ENCODE measurements at places on chromosomes 1 and 21.

GRCh38 chr1:183275322-183275721 lies 89.3 kb downstream of the LAMC2 start:
- no peak for DNase-seq

DNA sequence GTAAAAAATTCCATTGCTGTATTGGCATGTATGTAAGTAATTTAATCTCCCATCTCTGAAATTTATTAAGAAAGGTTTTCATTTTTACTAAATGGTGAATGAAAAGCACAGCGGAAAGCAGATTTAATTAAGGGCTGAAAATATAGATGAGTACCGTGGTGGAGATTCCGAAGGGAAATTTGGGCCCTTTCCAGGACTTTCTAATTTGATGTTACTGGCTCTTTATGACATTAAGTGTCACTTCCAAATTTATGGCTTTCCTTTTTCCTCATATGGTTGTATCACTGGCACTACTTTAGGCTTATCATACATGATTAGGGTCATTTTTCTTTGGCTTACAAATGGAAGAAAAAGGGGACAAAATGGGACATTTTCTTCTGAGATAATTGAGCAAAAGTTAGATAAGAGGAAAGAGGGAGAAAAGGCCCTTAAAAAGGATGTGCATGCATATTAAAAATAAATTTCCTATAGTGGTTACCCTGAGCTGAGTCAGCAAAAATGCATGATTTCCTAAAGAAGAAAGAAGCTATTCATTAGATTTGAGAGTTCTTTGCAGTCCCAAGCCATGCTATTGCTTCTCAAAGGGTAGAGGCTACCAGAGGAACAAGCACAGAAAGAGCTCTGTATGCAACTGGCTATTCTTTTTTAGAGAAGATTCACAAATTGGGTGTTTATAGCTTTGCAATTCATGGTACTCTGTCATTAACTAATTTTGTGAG lies 74.9 kb upstream of the CNIH3 start:
- DNase-seq, result no peak

GRCh38 chr1:232287676-232288569 lies 342.0 kb downstream of the SIPA1L2 start:
- DNase-seq, result no peak

DNA sequence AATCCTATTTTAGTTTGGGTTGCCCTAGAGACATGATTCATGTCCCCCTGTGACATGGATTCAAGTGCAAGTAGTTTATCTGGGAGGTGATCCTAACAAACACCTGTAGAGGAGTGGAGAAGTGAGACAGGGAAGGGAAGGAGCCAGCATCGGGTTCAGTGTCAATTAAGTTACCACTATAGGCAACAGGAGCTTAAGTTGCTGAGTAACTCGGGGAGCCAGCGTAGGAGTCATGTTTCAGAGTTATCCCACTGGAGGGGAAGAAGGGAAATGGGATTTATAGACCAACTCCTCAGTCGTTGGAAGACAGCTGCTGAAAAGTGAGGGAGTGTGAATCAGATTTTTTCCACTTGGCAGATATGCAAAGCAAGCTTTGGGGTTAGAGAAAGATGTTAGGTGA lies 54.9 kb downstream of the SLC30A7 start:
- no peak for DNase-seq

GRCh38 chr1:1598720-1599029 lies 1.3 kb downstream of the FNDC10 start:
- DNase-seq, result no peak

GRCh38 chr1:91402023-91402422 lies 2.6 kb downstream of the HFM1 start:
- no peak for DNase-seq

DNA sequence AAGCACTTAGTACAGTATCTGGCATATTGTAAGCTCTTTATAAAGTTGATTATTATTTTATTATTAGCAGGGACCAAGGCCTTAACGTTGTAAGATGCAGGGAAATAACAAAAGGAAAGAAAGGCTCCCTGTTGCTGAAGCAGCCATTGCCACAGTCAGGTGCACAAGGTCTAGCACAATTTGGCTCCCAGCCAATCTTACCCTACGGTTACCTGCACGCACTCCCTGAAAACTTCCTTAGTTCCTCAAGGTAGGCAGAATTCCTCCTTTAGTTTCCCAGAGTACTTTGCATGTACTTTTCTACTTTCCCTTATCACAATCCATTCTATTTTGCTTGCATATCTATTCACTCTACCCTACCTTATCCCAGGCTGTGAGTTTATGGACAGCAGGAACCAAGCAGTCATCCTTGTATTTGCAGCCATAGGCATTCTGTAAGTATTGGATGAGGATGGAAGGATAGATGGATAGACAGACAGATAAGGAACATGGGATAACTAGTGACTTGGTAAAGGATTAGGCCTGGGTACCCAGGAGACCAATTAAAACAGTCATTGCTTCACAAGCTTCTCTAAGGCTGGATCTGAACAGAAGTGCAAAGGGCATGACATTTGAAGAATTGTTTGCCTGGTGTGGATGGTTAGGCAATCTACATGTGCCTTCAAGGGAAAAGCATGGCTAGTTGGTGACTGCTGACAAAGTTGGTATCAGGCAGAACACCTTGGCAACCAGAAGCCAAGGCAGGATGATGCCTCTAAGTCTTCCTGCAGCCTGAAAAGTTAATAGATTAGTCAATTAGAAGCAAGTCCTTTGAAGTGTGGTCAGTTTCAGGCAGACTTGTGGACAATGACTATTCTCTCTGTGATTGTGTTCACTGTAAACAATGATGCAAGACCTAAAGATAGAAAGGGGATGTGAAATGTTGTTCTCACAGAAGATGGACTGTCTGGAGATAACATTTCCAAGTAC lies 20.8 kb upstream of the JAK1 start:
- DNase-seq, result no peak

GRCh38 chr21:36976882-36977651 lies 10.6 kb upstream of the HLCS start:
- DNase-seq, result no peak

DNA sequence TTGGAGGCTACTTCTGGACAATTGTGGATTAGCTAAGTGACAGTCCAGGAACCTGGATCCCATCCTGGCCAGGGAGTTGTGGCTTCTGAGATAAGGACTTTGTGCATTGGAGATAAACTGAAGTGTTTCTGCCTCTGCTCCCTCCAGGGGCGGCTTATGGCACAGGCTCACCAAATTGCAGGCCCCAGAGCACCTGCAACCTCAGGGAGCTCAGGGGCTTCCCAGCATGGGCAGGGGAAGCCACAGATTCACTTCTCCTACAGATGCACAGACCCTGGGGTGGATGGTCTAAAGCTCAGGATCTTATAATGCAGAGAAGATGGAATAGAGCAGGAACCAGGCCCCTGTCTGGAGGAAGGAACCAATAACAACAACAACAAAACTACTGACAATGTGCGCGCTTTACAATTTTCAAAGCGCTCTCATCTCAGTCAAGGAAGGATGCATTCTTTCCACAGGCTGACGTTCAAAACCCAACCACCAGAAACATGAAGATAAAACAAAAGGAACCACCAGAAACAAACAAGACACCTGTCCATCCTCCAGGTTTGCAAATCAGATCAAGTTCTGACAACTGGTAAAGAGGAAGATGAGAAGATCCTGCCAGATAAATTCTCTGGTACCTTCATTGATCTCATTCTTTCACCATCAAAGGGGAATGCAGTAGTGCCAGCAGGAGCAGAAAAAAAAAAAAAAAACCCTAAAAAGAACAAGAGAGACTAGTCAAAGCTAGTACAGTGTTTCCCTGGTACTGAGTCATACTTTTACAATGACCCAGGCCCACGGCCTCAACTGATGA lies 121.0 kb upstream of the IRF2BP2 start:
- DNase-seq, result peak; percentile 29

GRCh38 chr1:31701091-31701736 lies 2.6 kb downstream of the COL16A1 start:
- DNase-seq, result no peak

- DNase-seq, result no peak
Observed at GRCh38 chr1:213972141-213972540, 15.6 kb upstream of the PROX1 start.

- no peak for DNase-seq
Observed at GRCh38 chr1:178774263-178774662, 49.2 kb downstream of the RALGPS2 start.

- DNase-seq, result no peak
Observed at GRCh38 chr21:44708213-44708865, 3.0 kb downstream of the TSPEAR start.

DNA sequence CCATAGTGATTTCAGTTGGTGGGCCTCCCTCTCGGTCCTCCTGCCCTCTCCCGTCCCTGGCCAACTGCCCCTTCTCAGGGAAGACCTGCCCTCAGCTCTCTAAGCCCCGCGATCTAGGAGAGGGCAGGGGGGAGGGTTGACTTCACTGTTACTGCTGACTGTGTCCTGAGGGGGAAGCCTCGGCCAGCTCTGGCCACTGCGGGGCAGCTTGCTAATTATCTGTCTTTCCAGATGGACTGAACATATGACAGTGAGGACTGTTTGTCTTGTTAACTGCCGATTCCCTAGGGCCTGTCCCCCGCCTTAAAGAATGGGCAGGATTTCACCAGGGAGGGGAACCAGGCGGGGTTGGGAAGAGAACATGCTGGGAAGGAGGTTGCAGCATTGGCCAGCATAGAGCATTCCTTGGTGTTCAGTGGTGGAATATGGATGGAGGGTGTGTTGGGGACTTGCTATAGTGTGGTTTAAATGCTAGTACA lies 22.9 kb downstream of the NIPAL3 start:
- no peak for DNase-seq

GRCh38 chr21:38459490-38459889 lies 38.8 kb downstream of the ERG start:
- no peak for DNase-seq

DNA sequence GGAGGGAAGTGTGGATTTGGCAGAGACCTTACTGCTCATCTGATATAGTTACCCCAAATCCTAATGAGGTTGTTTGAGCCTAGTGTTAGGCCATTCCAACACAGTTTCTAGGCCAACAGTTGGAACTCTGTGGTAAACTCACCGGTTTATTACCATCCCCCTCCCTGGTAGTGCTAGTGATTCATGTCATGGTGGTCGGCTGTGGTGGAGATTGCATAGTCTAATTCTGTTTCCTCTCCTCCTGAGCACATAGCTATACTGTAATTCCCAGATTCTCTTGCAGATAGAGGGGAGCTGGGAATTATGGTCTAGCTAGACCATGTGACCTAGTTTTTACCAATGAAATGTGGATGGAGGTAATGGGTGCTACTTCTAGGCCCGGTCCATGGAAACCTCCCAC lies 123.7 kb upstream of the KIF26B start:
- DNase-seq, result no peak

DNA sequence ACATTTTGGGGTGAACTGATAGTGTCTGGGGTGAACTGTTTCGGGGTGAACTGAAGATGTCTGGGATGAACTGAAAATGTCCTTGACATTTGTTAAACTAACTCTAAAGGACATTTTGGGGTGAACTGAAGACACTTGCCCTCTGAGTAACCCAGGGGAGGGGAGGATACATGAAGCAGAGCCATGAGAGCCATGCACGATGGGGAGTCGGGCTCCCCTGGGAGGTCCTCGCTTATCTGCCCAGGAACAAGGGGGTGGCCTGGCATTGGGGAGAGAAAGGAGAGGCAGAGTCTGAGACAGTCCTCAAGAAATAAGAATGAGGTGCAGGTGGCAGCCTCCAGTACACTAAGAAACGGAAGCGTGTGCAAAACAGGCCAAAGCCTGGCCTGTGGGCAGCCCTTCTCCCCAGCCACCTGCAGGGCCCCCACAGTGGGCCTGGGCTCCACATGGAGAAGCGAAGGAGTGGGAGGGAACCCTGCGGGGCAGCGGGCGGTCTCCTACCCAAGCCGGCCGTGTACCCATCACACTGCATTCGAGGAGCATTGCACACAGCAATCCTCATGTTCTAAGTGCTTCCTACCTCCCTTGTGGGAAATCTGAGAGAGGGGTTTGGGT lies 24.2 kb downstream of the RSPH1 start:
- DNase-seq, result no peak

GRCh38 chr21:37208056-37208721 lies 58.9 kb downstream of the VPS26C start:
- DNase-seq, result peak; percentile 62

DNA sequence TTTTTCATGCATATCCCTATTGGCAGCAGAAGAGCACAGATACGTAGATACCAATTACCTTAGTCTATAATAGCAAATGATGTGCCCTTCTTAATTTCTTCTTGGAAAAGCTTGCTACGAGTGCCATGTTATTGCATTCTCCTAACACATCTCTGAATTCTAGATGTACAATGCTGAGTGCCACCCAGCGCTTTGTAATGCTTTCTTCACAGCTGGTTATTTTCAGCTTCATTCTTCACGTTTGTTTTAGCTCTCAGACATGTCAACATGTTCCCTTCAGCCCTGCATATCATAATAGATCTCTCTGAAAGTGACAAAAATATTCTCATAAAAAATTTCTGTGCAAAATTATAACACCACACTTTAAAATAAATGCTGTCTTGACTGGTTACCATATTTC lies 981.2 kb downstream of the TTLL7 start:
- no peak for DNase-seq

- DNase-seq, result no peak
Observed at GRCh38 chr1:76892675-76893074, 25.4 kb downstream of the ST6GALNAC5 start.

DNA sequence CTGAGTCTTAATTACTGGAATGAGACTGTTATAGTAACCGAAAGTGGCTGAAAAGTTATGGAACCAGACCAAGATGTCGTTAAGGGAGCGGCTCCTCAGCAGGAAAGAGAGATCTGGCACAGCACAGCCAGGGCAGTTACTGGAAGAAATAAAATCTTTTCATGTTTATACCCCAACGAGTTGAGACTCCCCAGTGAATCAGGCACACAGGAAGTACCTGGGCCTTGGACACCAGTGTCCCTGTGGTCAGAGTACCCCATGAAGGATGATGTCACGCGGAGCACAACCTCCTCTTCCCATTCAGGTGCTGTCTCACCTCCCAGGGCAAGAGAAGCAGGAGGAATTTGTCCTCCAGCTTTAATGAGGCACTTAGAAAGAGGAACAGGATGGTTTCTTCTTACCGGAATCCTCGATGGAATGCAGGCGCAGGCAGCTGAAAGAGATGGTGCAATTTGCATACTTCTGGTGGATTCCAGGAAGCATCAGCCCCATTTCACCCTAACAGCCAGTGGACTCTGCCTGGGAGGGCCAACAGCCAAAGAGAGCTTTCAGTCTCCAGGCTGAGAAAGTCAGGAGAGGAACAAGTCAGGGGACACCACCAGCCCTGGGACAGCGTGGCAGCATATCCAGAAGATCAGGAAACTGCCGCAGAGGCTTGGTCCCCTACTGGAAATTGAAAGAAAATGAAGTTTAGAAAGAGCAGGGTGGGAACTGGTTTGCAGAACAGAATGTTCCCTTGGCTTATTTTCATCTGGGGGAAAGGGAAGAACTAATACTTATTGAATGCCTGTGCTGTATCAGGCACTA lies 35.9 kb upstream of the CTTNBP2NL start:
- DNase-seq, result no peak

DNA sequence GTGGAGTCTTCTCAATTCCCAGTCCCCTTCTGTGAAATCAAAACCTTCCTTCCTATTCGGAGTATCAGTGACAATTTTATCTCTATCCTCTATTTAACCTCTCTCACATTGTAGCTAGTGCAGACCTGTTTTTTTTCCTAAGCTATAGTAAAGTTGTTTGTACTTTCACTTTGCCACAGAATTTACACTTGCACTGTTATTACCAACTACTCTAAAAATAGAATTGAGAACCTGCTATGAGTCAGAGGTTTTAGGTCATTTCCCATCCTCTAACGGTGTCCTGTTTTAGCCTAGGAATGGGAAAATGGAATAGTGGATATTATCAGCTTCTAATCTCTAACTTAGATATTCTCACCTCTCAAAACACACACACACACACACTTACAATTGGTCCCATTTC lies 862.7 kb downstream of the NCAM2 start:
- DNase-seq, result no peak

- DNase-seq, result no peak
Observed at GRCh38 chr21:23017989-23018388, 2019.8 kb downstream of the NCAM2 start.

GRCh38 chr21:46029186-46029924 lies 47.8 kb downstream of the COL6A1 start:
- no peak for DNase-seq
